ENCODE measurements at places on chromosomes 16 and 17.

- DNase-seq: no peak
Measured at GRCh38 chr16:10067835-10068234, 114.4 kb downstream of the GRIN2A start.

GRCh38 chr17:79041723-79042420, 17.9 kb downstream of the C1QTNF1 start:
- no peak for DNase-seq

DNA sequence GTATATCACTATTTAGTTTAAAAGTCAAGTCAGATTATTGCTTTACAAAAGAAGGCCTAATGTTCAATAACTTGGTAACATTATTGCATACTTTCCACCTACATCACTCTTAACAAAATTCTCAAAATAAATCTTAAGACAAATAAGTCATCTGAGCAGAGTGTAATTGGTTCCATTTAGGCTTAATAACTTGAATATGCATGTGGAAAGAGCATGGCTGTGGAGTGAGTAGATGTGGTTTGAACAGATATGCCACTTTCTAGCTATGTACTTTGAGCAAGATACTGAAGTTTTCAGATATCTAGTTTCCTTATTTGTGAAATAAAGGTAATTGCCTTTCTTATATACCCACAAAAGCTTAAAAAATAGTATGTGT, 6.7 kb upstream of the EVI2A start:
- DNase-seq: no peak

DNA sequence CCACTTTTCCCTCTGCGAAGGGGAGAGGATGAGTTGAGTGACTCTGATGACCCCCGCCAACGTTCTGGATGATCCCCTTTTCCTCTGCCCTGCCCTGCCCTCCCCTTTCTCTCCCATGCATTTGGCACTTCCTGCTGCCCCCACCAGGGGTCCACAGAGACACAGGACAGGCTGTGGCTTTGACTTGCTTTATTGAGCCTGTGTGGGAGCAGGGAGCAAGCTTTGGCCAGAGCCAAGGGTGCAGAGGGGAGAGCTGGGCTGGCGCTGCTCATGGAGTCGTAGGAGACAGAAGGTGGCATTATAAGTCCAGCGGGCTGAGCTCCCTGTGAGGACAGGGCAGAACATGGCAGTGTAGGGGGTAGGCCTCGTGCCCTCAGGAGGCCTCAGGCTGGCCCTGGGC, 1.6 kb downstream of the PPY start:
- DNase-seq: no peak

DNA sequence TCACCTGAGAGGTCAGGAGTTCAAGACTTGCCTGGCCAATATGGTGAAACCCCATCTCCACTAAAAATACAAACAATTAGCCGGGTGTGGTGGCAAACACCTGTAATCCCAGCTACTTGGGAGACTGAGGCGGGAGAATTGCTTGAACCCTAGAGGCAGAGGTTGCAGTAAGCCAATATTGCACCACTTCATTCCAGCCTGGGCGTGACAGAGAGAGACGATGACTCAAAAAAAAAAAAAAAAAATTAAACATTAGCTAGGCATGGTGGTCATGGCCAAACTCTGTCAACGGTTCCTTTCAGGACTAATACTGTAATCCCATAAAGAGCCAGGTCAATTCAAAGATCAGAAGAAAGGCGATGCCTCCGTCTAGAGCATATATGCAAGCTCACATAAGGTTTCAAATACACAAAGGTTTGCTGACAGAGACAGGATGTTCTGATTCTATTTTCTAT, 2.4 kb downstream of the RNF157 start:
- no peak for DNase-seq

- peak; percentile 44 for DNase-seq
Measured at GRCh38 chr17:44071198-44071520, 624 bp downstream of the G6PC3 start.

DNA sequence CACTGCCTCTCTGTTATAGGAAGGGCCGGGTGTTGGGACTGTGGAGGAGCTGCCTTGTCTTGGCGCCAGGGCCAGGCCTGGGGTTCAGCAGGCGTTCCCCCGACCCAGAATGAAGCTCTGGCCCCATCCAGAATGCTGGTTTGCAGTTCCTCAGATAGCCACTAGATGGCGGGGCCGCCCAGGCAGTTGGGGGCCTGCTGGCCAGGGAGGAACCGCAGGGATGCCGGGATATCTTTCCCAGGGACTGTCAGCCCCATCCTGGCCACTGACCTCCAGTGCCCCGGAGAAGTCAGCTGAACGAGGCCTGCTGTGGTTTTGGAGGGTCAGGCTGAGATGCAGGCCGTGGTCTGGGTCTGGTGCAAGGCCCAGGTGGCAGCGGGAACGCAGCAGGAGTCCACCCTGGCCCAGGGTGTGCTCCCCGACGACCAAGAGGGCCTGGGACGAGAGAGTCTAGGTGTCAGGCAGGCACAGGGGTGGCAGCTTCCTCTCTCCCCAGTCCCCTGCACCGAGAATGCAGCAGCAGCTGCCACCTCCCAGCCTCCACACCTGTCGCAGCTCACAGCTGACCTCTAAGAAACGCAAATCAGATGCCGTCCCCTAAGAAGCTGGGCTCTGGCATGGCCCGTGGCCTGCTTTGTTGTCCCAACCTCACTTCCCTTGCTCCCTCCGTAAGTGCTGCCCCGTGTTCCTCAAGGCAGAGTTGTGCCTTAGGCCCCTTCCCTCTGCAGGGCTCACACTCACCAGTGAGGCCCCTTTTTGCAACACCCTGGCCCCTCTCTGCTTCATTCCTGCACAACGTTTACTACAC, 51.2 kb downstream of the RMI2 start:
- DNase-seq: peak; percentile 44

DNA sequence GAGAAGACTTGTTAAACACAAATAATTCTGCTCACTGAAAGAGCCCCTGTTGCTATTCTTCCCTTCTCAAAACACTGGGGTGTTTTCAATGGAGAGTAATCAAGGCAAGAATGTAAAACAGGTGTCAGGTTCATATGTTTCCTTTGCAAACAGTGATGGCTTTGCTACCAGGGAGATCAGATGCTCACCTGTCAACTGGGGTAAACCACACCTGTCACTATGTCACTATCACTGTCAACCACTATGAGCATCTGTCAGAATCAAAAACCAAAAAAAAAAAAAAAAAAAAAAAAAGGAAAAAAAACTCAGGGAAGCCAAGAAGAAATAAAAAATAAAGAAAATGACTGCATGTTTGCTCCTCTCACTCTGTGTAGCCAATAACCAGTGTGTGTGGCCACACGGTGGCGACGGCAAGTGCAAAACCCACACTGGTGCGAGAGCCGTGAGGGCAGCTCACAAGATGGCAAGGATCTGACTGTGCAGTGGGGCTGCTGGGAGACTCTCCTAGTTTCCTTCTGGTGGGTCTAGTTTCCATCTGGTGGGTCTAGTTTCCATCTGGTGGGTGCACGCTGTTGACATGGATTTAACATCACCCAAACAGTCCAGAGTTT, 22.7 kb downstream of the USP22 start:
- DNase-seq: no peak

DNA sequence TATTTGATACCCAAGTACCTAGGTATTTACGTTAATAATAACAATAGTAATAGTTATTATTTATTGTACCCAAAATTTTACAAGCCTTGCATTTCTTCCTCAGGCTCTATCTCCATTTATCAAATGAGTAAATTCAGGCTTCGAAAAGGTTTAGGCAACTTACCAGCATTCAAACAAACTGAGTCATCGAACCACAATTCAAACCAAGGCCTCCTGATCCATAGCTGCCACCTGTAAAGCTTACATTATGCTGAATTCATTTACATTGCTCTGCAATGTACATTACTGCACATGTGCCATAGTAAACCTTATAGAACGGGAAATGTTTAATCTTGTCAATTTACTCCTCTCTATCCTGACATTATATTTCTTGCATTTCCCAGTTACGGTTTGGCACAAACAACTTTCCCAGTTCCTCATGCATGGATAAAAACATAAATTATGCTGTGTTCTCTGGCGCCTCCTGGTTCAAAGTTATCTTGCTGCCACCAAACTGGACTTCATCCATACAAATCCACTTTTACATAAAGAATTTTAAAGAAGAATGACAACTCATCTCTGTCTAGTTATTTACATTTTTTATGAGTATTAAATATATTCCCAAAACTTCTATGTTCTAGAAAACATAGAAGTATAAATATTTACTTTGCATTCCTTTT, 360.6 kb upstream of the SOX9 start:
- no peak for DNase-seq

- no peak for DNase-seq
Measured at GRCh38 chr16:67264866-67265265, 14.5 kb upstream of the PLEKHG4 start.

DNA sequence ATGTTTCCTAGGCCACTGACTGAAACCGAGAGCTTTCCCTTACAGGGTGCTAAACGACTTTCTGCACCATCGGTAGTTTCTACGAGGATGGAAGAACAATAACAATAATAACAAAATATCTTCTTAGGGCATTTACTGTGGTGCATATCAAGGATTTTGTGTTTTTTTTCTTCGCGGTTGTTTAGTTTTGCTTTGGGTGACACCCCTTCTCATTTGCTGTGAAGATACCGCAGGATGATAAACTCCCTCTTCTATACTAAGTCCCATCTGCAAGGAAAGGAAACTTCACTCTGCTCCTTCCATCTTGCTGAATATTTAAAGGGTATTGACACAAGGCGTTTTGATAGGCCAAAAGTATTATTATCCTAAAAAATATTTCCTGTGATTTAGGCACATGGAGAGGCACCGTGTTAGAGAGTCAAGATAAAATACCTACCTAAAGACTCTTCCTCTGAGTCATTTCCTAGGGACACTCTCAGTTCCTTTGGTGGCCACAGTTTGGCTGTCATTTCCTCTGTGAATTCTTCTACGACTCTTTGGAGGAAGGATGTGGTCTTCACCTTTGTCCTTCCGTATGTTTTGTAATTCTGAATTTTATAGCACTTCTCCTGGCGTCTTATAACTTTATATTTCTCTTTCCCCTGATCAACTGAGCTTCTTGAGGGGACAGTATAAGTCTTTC, 318.8 kb downstream of the CDH13 start:
- no peak for DNase-seq

GRCh38 chr16:440627-441026, 15.2 kb downstream of the RAB11FIP3 start:
- no peak for DNase-seq

DNA sequence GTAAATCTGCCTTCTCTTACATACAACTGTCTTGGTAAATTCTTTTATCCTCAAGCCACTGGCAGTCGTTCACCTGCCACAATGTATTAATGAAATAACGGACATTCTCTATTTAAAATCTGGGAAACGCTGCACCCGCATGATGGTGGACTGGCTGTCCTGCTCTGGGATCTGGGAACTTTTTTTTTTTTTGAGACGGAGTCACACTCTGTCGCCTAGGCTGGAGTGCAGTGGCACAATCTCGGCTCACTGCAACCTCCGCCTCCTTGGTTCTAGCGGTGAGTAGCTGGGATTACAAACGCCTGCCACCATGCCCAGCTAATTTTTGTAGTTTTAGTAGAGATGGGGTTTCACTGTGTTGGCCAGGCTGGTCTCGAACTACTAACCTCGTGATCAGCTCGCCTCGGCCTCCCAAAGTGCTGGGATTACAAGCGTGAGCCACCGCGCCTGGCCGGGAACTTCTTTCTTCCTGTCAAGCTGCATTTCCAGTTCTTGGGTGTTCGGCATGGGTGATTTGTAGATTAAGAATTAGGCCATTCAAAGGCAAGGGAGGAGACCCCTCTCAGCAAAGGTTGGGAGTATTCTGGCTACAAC, 28.3 kb downstream of the PRDM7 start:
- no peak for DNase-seq

DNA sequence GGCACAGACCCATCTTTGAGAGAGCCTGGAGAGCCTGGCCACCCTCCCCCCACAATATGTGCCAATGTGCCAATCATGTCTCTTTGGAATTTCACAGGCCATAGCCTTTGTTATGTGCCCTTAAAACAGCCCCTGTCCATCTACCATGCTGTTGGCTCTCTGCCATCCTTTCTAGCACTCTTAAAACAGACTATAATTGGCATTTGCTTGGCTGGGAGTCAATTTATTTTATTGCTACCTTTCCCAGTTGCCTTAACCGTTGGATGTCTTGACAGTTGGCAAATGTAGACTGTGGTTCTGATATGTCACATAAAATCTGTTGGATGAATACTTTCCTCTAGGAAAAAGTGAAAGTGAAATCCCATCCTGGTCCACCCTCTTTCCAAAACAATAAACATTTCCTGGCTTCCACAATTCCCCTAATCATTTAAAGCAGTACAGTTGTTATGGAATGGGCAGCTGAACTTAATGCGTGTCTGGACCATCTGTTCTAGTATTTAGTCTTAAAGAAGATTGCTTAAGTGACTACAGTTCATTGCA, 394.0 kb downstream of the KCNJ2 start:
- no peak for DNase-seq

DNA sequence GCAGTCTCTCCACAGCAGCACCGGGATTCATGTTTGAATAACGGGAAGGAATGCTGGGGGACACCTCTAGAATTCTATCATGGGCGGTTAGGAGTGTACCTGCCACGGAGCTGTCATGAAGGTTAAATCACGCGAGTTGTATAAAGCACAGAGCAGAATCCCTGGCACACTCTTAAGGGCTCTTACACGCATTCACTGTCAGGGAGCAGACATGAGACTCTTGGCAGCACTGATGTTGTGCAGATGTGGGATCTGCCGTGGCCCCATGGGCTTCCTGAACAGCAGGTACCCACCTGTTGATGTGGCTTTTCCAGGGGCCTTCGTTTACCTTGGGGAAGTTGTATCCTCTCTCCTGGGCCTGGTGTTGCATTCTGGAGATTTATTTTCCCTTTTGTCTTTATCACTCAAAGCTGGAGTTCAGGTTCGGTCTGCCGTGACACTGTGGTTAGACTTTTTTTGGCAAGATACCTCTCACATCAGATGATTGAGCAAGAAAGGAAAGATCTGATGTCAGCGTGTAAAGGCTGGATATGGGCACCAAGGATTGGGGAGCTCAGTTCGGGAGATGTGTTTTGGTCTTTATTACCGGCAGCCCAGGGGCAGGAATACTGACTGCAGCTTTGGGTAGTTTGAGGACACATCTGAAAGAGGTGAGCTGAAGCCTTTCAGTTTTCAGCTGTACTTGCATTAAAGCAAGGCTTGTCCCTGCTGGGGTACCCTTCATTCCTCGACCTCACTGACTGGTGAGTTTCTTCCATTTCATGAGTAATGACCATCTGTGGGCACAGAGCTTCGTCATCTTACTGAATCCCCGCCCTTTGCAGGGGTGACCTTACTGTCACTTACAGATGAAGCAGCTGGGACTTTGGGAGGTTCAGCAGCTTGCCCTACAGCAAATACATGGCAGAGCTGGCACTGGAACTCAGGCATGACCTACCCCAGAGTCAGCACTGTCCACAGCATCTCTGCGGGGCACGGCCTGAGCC, 19.3 kb downstream of the KNOP1 start:
- DNase-seq: no peak

GRCh38 chr17:8173871-8174322, 2.3 kb downstream of the TMEM107 start:
- no peak for DNase-seq

Measured in pons (tissue), 1 donor.